Stimulated activated CD4-positive, alpha-beta T cell treated with anti-CD3 and anti-CD28 coated beads, Interleukin-1b, Interleukin-23, amount 100 ng/mL, for 1 hour (primary cell): ENCODE measurements at places on chromosomes 4 and X.

DNA sequence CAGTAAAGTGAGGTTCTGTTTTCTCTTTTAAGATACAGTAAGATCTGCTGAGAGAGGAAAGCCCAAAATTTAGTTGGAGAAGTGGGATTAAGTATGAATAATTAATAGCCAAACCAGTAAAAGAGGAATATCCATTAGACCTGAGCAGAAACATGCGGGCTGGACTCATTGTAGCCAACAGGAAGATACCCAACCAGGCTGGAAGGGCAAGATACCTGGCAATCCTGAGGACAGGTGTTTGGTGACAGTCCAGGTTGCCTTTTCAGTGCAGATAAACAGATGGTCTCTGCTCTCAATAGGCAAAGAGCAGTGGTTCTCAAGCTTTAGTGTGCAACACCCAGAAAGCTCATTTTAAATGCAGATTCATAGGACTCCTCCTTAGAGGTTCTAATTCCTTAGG lies 980.8 kb upstream of the GRID2 start:
- DNase-seq = no peak

- DNase-seq = no peak
Observed at GRCh38 chr4:7699031-7699430, 240.6 kb downstream of the AFAP1 start.

DNA sequence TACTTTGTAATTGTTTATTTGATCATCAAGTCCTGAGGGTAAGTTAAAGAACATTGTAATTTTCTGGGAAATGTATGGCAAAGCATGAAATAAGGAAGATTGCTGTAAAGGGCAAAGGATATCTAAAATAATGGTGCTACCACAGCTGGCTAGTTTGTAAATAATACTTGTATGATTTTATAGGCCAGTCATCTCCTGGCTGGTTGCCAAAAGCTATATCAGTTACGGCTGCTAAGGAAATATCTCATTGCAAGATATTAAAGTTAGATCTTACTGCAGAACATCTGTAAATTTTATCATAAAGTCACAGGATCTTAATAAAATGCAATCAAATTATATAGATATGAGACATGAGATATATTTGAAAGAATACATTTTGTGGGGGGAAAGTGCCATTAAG lies 150.8 kb upstream of the CXCL13 start:
- no peak for DNase-seq

- no peak for DNase-seq
Observed at GRCh38 chrX:134727363-134727762, 69.1 kb upstream of the PLAC1 start.

DNA sequence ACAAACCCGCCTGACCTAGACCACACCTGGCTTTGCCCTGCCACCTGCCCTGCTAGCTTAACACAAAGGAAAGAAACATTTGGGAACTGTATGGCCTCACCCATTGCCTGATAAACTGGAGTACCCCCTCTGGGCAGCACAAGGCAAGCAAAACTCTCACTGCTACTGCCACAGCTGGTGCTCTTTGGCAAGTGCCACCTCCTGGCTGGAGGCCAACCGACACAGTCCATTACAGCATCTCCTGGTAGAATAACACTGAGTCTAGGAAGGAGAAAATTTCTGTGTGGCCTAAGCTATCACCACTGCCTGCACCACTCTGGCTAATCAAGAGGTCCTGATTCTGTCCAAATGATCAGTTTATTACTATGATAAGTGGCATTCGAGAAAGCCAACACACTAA lies 18.9 kb upstream of the SPANXN3 start:
- no peak for DNase-seq

- no peak for DNase-seq
Observed at GRCh38 chr4:8478801-8479744, 38.5 kb downstream of the TRMT44 start.

DNA sequence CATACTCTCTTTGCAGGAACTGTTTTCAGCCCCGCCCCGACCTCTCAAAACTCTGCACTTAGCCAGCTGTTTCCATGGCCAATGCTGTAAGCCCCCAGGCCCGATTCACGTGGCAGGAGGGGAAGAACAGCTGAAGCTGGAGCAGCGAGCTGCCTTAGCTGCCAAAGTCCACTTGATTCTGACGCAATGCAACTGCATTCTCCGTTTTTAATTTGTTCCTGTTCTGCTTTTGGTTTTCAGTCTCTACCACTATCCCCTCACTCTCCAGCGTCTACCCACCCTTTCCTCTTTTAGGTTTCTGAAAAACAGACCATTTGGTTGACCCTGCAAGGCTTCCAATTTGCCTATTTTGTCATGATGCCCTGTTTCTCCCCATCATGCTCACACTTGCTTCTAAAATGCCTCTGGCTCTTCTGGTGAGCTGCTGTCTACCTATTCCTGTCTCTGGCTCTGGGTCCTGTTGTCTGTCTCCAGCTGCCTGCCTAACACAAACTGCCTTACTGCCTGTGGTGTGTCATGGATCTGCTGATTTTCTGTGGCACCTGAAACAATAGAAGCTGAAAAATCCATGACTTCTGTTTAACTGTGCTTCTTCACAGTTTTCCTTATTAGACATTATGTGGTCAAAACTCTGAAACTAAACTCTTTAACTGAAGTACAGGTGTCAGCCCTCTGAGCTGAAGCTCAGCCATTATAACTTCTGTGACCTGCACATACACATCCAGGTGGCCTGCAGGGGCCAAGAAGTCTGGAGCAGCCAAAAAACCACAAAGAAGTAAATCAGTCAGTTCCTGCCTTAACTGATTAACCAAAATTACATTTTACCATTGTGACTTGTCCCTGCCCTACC lies 160.5 kb upstream of the AGTR2 start:
- DNase-seq = no peak

DNA sequence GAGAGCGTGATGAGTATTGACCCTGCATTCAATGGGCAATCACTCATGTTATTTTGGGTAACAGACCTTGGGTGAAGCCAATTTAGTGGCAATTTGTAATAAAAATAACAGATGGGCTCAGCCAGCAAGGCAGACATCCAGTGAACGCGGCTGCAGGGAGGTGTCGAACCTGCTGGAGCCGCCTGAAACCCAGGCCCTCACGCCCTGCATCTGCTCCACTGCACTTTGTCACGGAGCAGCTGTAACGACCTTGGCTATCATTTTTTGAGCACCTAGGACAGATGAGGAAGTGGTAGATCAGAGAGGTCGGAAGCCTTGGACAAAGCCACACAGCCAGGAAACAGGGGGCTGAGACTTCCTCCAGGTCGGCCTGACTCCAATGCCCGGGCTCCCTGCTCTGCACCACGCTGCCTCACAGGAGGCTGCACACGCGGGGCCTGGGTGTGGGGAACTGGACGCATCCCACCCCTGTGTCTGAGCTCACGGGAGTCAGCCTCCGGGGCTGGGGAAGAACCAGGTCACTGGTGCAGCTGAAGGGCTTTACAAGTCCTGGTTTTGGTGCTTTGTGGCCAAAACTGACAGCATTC lies 19.4 kb downstream of the HMX1 start:
- no peak for DNase-seq
